Stimulated activated CD4-positive, alpha-beta T cell treated with anti-CD3 and anti-CD28 coated beads, Interleukin-4, amount 100 ng/mL, for 1 hour (primary cell): ENCODE measurements at places on chromosomes 11 and 22.

GRCh38 chr11:130763087-130763980, 152.9 kb downstream of the SNX19 start:
- no peak for DNase-seq

- DNase-seq, result no peak
These were observed 9.5 kb upstream of the ST3GAL4 start for GRCh38 chr11:126345759-126346585.

DNA sequence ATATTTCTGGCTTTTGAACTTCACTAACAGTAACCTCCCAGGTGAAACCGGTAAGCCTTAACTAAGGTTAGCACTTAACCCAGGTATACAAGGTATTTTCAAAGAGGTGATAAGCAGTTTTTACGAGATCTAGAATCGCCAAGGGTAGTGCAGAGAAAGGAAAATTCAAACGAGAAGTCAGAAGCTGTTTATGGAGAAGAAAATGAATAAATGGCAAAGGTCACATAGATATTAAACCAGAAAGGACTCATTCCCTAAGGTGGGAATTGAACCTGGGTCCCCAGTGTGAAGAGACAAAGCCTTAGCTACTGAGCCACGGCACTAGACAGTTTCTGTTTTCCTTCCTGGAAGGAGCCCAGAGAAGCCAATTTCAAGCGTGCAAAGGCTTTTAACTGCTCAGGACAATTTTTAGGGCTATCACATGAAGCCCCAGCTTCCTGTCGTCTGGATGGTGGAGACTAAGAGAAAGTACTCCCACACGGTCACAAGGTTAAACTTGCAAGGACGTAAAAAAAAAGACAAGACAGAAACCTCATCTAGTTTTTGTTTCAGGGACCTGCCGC, 5.7 kb upstream of the C1QTNF6 start:
- DNase-seq, result no peak

DNA sequence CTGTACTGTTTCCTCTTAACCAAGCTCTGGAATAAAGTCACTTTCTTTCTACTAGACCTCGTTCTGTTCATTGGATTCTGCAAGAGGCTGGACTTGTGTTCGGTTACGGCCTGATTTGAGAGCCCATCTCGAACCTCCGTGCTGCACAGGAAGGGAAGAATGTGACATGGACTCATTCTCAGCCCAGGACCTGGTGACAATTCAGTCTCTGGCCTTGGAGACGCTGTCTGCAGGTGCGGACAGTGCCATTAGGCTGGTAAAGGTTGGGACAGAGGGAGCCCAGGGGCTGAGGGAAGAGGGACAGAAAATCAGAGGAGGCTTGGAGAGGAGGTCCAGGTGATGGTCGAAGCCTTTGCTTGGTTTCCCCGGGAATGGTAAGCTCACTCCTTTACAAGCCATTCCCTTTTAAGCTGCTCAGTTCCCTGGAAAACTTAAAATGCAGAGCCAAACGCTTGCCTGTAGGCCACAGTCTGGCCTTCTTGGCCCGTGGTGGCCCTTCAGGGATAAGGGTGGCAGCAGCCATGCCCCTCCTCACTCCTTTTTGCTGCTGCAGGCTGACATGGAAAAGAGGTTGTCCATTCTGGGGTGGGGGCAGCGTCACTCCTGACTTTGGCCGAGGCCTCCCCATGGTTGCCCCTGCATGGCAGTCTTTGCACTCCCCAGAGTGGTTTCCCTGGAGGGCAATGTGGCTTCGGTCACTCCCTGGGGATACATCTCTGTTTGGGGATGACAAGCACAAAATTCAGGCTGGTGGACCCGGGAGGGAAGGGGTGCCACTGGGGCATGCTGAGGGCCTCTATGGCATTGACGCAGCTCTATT, 52.3 kb downstream of the SHISAL1 start:
- DNase-seq, result no peak

- no peak for DNase-seq
These were observed 57.8 kb downstream of the PPFIBP2 start for GRCh38 chr11:7571640-7572000.

- no peak for DNase-seq
These were observed 78.4 kb upstream of the OR4B1 start for GRCh38 chr11:48138222-48138621.

DNA sequence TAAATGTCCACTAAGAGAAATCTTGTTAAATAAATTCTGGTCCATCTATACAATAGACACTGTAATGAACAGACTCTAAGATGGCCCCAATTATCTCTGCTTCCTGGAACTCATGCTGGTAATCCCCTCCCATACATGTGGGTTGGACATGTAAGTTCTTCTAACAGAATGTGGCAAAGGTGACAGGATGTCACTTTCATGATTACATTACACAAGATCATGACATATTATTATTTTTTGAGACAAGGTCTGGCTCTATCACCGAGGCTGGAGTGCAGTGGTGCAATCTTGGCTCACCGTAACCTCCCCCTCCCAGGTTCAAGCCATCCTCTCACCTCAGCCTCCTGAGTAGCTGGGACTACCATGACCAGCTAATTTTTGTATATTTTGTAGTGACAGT, 14.6 kb upstream of the NDUFC2 start:
- DNase-seq, result no peak

DNA sequence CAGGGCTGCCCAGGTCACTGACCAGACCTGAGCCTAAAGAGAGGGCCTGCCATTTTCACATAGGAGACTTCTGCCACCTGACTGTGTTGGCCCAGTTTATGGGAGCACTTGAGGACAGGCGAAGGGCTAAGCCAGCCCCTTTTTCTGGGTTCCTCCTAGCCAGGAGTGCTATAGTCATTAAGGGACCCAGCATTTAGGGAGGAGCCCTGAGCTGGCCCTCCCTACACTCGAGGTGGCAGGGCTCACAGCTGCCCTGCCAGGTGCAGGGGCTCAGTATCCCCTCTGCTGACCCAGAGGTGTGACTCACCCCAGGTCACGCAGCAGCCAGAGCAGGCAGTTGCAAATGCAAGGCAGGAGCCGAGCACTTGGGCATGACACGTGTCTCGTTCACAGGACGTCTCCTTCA, 86.3 kb upstream of the CRYBB3 start:
- no peak for DNase-seq

- DNase-seq, result no peak
These were observed 97.4 kb downstream of the CHST1 start for GRCh38 chr11:45568049-45568448.

DNA sequence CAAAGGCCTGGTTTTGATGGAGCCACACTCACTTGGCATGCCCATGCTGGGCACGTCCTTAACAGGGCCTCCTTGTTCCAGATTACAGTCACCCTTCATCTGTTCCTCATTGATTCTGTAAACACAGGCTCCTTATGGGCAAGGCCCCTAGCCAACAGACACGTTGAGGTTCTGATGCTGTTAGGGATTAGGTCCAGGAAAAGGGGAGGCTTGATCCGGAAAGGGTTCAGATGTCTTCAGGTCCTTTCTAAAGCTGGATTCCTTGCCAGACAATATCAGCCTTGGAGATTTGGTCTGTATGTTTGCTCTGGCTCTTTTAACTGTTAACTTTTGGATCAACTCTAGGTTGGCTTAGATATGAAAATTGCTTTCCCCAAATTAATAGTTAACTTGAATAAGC, 46.9 kb upstream of the PRSS23 start:
- no peak for DNase-seq

DNA sequence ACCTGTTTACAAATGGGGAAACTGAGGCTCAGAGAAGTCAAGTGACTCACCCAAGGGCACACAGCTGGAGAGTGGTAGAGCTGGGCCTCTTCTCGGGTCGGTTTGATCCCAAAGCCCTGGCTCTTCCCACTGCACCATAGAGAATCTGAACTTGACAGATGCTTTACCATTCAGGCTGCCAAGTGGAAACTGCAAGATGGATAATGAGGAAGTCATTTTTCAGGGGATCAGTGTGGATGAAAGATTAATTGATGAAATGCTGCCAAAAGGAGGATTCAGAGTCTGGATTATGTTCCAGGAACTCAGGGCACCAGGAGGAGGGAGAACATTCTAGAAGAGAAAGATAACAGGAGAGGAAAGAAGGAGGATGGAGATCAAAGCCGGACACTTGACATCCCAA, 185.9 kb upstream of the ZBED5 start:
- DNase-seq, result no peak

DNA sequence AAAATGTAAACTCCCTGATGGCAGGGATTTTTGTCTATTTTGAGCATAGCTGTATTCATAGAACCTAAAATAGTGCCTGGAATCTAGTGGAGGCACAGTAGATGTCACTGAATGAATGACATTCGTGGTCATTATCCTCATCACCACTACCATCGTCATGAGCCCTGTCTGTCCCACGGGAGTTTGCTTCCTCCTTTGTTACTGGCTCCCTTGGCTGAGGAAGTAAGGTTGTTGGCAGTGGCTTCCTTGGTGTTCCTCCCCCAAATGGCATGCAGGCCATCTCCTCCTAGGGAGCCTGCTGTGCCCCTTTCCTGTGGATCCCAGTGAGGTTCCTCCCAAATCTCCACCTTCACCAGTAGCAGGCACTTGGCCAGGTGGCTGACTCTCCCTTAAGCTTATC, 183.0 kb downstream of the CEP164 start:
- no peak for DNase-seq

- no peak for DNase-seq
These were observed 27.5 kb upstream of the OR9I1 start for GRCh38 chr11:58152781-58153180.

- DNase-seq, result no peak
These were observed 6.7 kb upstream of the OR5I1 start for GRCh38 chr11:55942785-55943392.

- no peak for DNase-seq
These were observed 70.9 kb downstream of the CCDC34 start for GRCh38 chr11:27291954-27292636.

- DNase-seq, result no peak
These were observed 453.0 kb upstream of the LUZP2 start for GRCh38 chr11:24043842-24044241.
